ENCODE measurements at places on chromosomes 3 and 15. TPM values are rescaled to one million over a fixed set of nuclear protein-coding genes. Genes with fewer than 3 reads are reported as not detected.

IL17RE gene
- polyA plus RNA-seq, result 24.9 TPM

ANKUB1 gene
- polyA plus RNA-seq, result not detected

SKOR1 gene
- polyA plus RNA-seq, result 0.16 TPM

ATP13A5 gene
- 0.26 TPM for polyA plus RNA-seq

CKMT1A gene
- 52.5 TPM for polyA plus RNA-seq

CYP1A2 gene
- 0.06 TPM for polyA plus RNA-seq

ERICH6 gene
- polyA plus RNA-seq, result not detected

GRAMD1C gene
- polyA plus RNA-seq, result 21.1 TPM

CRYGS gene
- 5.0 TPM for polyA plus RNA-seq

GLCE gene
- 9.9 TPM for polyA plus RNA-seq

AMIGO3 gene
- polyA plus RNA-seq, result 1.00 TPM

PSTPIP1 gene
- polyA plus RNA-seq, result 2.5 TPM

ROPN1 gene
- polyA plus RNA-seq, result not detected

FAM81A gene
- 0.12 TPM for polyA plus RNA-seq

Measured in esophagus (tissue), 2 donors.